ENCODE measurements at places on chromosomes 1 and 21.

GRCh38 chr21:45531393-45532215 is 10.6 kb downstream of the SLC19A1 start:
- DNase-seq, result no peak

GRCh38 chr21:43687566-43688399 is 28.4 kb downstream of the RRP1B start:
- no peak for DNase-seq

DNA sequence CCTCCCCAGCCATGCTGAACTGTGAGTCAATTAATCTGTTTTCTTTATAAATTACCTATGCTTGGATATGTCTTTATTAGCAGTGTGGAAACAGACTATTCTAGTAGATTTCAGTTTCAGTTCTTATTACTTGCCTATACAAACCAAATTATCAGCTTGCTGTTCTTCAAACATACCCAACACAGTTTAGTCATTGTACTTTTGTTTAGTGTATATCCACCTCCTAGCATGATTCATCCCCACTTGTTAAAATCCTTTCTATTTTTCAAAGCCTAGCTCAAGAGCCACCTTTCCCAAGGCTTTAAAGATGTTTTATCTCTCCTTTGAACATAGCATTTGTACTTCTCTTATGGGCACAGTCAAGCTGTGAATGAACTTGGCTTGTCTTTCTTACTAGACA is 195.6 kb upstream of the ZRANB2 start:
- no peak for DNase-seq

GRCh38 chr1:201718346-201719202 is 110.4 kb upstream of the IPO9 start:
- peak; percentile 31 for DNase-seq
